ENCODE measurements at places on chromosomes 6 and 20.

DNA sequence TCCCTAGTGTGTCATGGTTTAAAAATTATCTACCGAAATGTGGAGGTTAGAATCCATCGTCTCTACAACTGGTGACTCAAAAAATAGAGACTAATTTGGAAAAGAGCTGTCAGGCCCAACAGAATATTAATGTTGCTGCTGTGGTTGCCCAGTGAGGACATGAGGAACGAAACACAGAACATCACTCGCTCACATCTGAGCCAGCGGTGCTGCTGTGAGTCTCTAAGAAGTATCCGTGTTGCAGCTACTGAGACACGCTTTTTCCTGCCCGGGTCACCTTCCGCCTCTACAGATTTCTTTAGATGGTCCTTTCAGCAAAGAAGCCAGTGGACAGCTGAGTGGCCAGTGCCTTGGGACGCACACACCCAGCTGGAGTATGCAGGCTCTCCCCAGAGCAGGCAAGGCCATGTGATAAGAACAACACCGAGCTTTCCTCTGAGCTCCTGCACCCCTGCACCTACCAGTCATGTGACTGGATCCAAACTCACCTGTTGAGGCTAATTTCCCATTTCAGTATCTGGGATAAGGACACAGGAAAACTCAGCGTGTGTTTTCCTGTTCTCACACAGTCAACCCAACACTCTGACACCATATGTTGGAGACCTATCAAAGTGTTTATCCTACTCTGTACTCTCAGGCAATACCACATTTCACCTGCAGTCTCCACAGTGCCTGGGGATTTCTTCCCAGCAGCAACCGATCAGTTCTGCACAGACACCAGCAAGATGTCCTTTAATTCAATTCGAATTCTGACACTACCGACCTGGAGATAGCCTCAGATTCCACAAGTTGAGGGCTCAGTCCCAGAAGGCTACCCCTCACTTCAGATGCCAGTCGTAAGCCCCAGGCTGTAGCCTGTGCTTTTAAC lies 119.0 kb upstream of the RPS6KA2 start:
- no peak for DNase-seq

DNA sequence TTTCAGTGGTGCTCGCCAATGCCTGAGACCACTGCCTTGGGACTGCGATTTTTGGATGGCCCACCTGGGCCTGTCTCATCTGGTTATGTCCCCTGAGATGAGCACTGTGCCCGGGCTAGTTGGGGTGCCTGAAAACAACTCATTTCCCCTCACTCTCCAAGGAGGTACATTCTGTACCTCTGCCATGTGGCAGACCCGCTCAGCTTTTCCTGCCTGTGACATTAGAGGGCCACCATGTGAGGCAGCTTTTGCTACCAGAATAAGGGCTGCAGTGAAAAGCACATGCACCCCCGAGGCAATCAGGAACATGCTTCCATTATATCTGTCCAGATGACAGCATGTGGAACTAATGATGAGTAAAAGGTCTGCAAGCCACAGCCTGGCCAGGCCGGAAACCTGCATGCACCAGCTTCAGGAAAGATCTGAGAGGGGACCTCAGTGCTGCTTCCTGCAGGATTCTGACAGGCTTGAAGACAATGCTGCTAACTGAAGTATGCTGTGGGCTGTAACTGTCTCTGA lies 11.3 kb upstream of the SRSF6 start:
- no peak for DNase-seq

DNA sequence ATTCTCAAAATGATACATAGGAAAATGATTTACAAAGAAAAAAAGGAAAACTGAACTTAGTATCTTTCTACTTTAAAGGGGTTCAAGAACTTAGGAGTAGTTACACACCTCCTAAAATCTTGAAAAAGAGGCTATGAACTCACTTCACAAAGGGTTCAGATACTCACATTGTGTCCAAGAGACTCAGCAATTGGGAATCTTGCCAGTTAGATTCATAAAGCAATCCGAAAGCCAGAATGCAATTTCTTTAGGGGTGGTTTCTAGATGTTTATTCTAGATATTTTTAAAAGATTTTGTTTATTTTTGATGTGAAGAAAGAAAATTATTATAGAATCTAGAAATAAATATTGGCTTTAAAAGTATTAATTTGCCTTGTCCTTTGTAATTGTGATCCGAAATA lies 1.7 kb upstream of the MYB start:
- no peak for DNase-seq

- no peak for DNase-seq
These were observed 35.8 kb downstream of the GRIK2 start for GRCh38 chr6:101429270-101429669.

- DNase-seq, result no peak
These were observed 53.8 kb downstream of the C6orf58 start for GRCh38 chr6:127630800-127631199.

GRCh38 chr6:144712541-144712940 lies 427.4 kb downstream of the UTRN start:
- no peak for DNase-seq

- no peak for DNase-seq
These were observed 132.1 kb downstream of the JPH2 start for GRCh38 chr20:44054849-44055248.

- no peak for DNase-seq
These were observed 18.9 kb downstream of the MANBAL start for GRCh38 chr20:37308086-37309050.
